MV-4-11 (cell line): ENCODE measurements at places on chromosomes 2 and 18.

DNA sequence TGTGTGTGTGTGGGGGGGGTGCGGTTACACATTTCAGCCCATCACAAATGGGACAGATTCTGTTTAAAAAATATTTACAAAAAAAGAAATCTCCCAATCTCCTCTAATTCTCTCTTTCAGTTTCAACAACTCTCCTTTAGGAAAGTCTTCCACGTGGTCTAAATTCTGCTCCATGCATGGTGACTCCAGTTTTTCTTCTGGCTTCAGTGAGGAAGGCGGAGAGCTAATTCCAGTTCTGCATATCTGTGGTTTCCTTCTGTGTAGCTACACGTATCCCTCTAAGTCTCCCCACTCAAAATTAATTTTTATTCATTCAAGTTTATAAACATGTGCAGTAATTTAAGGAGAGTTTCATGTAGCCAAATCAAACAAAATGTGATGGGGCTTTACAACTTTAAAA lies 111.6 kb downstream of the SLC4A3 start:
- no peak for DNase-seq

GRCh38 chr18:53657257-53657656 lies 567.2 kb downstream of the MBD2 start:
- no peak for DNase-seq

DNA sequence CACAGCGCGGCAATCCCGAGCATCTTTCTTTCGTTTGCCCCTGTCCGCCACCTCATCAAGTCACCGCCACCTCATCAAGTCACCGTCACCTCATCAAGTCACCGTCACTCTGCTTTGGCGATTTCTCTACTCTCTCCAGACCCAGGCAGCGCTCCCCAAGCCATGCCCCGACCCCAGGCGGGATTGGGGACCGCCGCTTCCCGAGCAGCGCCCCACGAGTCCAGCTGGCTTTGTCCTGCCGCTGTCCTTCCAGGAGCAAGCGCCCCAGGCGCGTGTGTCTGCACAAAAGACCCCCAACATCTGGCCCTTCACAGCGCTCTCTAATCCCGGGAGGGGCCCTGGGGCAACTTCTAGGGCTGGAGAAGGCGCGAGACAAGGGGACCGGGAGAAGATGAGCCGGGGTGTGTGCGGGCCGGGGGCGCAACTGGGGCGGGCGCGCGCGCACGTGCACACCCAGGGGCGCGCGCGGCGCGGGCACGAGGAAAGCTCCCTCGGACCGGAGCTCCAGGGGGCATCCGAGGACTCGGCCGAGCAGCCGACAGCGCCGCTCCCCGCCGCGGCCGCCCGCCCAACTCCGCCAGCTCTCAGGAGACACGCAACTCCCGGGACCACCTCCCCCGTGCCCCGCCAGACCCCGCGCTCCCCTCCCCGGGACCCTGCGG lies 633 bp upstream of the RNF152 start:
- no peak for DNase-seq

- no peak for DNase-seq
Measured at GRCh38 chr2:189178726-189179569, 613 bp downstream of the COL5A2 start.

DNA sequence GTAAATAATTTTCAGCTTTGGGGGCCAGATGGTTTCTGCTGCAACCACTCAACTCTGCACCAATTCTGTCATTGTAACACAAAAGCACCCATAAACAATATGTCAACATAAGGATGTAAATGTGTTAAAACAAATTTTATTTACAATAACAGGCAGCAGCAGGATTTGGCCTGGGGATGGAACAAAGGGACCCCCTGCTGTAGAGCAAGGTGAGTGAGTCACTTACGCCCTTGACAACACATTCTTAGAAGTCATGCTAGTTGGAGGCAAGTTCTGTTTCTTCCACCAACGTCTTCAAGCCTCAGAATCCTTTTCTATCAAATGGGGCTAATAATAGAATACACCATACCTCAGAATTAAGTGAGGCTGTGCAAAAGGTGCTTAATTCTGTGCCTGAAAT lies 610.2 kb upstream of the SYT4 start:
- no peak for DNase-seq

DNA sequence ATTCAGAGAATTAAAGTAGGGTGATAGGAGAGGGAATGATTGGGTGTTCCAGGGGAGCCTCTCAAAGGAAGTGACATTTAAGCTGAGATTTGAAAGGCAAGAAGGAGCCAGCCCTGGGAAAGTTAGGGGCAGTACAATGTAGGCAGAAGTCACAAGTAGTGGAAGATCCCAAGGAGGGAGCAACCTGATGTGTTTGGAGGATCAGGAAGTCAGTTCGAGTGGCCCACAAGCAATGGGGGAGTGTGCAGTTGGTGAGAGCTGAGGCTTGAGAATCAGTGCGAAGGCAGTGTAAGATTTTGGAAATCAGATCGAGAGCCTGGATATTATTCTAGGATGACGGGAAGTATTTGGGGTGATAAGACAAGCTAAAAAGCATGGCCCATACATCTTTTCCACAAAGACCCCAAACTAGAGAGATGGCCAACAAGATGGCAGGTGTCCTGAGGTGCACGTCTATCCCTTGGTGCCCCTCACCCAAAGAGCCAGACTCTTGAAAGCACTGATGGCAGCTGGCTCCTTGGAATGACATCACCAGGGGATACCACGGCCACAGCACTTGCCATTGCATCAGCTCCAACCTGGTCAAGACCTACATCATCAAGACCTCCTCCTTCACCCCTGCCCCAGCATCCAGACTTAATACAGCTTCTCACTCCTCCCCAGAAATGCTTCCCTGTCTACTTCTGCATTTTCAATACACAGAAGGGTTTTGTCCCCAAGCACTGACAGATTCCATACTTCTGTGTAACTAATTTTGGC lies 127.3 kb downstream of the BCL2 start:
- DNase-seq = peak; percentile 71

- no peak for DNase-seq
Measured at GRCh38 chr2:69645031-69645431, 1.5 kb upstream of the AAK1 start.

GRCh38 chr18:28404694-28405093 lies 227.8 kb upstream of the CDH2 start:
- DNase-seq = no peak
